ENCODE measurements at places on chromosomes 4 and X.

GRCh38 chr4:103197765-103198110 lies 405 bp downstream of the CENPE start:
- no peak for DNase-seq

- DNase-seq = no peak
Measured at GRCh38 chr4:22356987-22357596, 158.8 kb downstream of the ADGRA3 start.

DNA sequence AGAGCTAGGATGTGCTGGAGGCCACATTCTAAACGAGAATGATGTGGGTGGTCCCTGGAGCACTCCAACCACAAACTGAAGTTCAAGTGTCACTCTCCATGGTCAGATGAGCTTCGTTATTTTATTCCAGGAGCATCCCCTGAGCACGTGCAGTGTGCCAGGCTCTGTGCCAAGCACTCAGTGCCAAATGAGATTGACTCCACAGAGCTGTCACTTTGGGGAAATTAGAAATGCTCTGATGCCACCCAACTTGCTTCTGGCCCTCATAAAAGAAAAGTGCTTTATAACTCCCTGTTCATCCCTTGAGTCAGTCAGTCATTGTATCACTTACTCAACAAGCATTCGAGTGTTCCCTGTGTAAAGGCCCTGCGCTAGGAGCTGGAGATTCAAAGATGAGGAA lies 91.2 kb downstream of the RTL5 start:
- DNase-seq = no peak

DNA sequence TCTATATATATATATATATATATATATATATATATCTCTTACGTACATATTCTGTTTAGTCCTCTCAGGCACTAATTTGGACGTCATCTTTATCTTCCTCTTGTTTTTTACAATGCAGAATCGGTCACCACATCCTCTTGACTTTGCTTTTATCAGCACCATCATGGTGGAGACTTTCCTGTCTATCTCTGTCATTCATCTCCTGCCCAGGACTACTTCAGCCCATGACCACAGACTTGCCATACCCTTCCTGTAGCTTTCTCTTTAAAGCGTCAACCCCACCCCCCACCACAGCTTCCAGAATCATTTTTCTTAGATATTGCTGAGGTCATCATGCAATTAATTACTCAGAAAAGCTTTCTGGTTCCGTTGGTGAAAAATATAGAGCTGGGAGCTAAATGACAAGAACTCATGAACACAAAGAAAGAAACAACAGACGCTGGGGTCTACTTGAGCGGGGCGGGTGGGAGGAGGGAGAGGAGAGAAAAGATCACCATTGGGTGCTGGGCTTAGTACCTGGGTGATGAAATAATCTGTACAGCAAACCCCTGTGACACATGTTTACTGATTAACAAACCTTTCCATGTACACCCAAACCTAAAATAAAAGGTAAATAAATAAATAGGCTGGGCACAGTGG lies 30.5 kb upstream of the PRKX start:
- peak; percentile 6 for DNase-seq

- DNase-seq = no peak
Measured at GRCh38 chr4:147247579-147247978, 233.3 kb upstream of the EDNRA start.

DNA sequence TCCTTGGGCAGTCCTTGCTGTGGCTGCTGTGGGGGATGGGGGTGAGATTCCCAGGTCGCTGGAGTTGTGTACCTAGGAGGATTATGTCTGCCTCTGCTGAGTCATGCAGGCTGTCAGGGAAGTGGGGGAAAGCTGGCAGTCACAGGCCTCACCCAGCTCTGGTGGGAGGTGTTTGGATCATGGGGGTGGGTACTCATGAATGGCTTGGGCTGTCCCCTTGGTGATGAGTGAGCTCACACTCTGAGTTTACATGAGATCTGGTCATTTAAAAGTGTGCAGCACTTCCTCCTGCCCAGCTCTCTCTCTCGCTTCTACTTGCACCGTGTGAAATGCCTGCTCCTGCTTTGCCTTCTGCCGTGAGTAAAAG lies 24.6 kb upstream of the PDLIM3 start:
- no peak for DNase-seq

GRCh38 chr4:24476282-24476681 lies 108.1 kb downstream of the DHX15 start:
- DNase-seq = no peak

DNA sequence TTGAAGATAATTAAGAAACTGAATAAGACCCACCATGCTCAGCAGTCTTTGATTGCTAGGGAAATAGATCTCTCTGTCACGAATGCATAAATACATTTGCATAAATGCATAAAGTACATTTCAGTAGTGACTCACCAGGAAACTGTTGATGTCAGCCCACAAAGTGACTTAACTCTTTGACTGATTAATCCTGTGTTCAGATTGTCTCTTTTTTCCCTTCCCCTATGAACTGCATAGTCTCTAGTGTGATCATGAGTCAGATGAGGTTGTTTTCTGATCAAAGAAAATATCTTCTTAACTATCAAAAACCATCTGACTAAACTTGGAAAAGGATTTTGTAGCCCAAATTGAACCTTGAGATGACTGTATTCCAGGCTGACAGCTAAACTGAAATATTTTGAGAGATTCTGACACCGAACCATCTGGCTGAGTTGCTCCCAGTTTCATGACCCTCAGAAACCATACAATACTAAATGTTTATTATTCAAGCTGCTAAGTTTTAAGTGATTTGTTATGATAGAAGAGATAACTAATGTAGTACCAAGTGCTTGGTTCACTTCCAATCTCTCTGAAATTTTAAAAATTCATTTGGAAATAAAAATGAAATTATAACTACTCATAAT lies 1381.5 kb upstream of the AGA start:
- no peak for DNase-seq

DNA sequence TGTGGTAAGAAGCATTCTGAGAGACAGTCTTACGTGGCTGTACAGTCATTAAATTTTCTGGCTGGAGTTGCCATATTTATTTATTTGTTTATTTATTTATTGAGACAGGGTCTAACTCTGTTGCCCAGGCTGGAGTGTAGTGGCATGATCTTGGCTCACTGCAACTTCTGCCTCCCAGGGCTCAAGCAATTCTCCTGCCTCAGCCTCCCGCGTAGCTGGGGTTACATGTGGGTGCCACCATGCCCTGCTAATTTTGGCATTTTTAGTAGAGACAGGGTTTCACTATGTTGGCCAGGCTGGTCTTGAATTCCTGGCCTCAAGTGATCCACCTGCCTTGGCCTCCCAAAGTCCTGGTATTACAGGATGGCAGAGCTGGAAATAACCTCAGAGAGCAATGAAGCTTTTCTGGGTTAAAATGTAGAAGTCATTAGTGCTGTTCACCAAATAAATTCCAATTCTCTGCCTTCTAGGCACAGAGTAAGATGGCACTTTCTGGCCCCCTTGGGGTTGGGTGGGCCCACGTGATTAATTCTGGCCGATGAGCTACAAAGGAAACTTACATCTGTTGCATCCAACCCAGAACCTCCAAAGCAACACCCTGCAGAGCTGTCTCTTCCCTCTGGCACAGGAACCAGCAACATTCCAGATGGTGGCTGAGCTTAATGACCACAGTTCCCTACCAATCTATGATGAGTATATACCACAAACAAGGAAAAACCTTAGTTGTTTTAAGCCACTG lies 4.5 kb downstream of the MRFAP1 start:
- DNase-seq = no peak

DNA sequence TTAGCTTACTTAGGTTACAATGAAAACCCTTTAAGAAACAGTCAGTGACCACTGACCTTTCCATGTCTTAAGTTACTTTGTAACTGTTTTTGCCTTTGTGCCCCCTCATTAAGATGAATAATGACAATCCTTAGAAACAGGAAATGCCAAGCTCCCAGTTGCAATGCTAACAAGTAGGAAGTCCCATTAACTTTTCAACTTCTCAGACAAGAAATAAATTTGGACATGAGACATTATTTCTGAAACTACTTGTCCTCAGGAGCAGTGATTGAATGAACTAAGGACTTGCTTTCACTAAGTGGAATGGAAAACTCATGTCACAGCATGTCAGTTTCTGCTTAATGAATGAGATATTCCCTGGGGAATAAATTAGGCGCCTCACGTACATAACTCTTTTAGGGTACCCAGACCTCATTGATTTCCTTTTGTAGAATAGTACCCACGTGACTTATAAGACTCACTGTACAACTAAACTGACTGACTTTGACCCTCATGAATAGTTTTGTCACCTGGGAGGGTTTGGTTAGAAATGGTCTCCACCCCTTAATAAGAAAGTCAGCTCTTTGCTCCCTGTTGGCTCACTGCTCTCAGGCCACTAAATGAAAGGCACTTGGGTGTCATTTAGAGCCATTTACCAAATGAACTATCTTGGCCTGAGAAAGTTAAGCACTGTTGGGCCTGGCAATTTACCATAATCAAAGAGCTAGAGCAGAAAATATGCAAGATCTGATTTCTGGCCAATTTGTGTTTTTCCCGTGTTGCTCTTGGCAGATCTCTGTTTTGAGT lies 383.9 kb downstream of the RPA4 start:
- DNase-seq = no peak

DNA sequence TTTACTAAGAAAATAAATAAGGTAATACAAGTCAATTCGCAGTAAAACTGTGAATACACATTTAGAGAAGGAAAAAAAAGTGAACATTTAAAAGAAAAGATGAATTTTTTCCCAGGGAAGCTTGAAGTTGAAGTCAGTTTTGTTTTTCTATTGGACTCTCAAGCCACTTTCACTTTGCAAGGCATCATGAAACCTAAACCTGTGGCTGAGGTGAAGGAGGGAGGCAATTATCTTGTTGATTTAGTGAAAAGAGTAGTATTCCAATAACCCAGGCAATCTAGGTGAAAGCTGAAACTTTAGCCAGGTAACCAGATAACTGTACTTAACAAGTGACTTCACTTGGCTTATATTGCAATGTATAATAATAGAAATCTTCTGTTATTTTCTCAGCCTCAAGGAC lies 138.6 kb downstream of the HDX start:
- DNase-seq = no peak

DNA sequence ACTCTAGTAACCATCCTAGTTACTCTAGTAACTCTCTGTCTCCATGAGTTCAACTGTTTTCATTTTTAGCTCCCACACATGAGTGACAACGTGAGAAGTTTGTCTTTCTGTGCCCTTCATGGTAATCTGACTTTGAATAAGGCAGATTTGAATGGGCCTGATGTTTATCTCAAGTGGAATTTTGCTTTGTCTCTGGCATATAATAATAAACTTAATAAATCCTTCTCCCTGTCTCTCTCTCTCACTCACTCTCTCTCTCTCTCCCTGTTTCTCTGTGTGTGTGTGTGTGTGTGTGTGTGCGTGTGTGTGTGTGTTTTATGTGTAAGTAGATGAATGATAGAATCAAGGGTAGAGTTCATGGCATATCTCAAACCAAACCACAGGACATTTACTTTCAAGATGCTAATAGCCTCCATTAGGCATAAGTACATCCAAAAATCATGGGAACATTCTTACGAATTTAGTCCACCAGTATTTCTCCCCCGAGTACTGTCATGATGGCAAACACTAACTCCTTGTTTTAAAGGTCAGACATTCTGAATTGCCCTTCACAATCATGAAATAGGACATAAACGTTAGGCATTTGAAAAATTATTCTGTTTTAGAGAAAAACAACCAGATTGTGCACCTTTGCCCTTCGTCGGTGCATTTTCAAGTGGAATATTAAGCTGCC lies 193.1 kb downstream of the SPATA18 start:
- no peak for DNase-seq

GRCh38 chrX:74248889-74249288 lies 55.1 kb upstream of the ZCCHC13 start:
- no peak for DNase-seq

DNA sequence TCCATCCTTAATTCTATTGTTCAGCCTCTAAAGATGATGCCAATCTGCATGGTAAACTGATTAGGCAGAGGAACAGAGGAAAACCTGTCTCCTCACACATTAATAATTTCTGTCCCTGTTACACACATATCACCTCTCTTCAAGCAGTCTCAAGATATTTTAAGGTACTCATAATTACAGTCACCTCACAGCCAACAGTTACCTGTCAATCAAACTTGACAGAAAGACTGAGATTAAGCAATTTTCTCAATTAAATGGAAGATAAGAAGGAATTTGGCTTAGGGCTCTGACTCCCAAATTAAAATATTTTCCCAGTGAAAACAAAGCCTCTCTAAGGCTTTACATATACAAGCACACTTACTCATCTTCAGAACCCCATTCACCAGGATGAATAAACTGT lies 85.2 kb downstream of the MAPK10 start:
- DNase-seq = no peak

GRCh38 chrX:22748093-22748999 lies 251.4 kb upstream of the DDX53 start:
- DNase-seq = no peak

DNA sequence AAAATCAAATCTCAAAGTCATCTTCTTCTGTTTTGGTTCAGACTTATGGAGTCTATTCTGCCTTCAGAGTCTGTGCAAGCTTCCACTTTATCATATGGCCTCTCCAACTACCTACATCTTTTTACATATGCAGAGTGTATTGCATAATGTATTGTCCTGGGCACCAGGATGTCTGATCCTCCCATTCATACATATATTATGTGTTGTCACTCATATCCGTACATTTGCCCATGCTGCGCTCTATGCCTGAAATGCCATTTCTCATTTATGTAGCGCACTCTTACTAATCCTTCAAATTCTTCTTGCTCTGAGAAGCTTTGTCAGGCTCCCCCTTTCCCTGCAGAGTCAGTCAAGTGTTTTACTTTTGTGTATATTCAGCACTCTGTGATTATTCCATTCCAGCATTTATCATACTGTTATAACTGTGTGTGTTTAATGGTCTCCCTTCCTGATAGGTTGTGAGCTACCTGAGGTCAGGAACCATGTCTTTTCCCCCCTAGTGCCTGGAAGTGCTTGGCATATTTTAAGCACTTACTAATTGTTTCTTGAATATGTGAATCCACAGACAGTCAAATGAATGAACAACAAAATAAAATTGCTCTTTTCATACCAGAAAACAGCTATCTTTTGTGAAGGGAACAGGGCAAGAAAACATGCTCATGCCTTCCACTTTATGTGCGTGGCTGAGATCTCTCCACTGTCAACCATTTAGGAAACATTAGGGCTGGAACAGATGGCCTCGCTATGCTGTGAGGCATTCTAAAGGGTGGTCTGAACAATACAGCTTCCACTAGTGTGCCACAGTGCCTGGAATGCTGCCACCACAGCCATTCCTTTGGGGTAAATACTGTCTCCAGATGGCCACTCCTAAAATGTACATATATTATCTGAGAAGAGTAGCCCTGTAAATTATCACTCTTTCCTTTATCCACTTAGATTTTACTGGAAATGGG lies 81.8 kb downstream of the GLUD2 start:
- no peak for DNase-seq

- DNase-seq = no peak
Measured at GRCh38 chr4:48831532-48832030, 693 bp downstream of the OCIAD1 start.

DNA sequence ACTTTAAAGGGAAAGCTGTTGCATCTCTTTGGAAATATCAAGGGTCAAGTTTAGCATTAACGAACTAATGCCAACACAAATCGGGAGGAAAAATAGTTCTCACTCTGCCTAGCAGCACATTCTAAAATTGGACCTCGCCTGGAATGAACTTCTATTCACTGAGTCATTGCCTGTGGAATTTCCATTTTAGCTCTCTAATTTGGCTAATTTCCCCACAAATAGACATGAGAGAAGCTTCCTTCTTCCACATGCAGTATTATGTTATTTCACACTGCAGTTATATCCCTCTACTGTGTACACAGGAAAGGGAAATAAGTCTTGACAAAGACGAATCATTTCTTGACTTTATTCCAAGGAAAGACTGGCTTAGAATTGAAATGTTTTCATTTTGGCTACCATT lies 9.3 kb downstream of the ZXDA start:
- DNase-seq = no peak

GRCh38 chr4:98529970-98530569 lies 128.3 kb downstream of the TSPAN5 start:
- DNase-seq = no peak

- no peak for DNase-seq
Measured at GRCh38 chrX:133546441-133546840, 131.2 kb upstream of the GPC4 start.

All from activated T-cell treated with anti-CD3 and anti-CD28 coated beads for 48 hours (primary cell).